ENCODE measurements at places on chromosomes 7 and 10.

DNA sequence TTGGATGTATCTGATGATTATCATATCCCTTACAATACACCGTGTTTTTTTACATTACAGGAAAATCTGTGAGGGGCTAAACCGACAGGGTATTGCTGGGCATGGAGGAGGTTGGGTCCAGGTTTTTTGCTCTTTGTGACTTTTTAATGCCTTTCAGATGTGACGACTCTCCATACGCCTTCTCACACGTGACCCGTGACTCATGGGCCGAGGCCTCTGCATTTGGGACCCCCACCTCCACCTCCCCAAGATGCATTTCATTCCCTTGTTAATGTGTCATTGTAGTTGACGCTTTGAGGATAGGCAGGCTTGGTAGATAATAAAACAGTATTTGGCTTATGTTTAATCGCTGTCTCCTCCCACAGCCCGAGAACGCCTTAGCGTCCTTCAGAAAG lies 95.3 kb downstream of the CUX1 start:
- no peak for DNase-seq

- no peak for DNase-seq
Observed at GRCh38 chr10:95389176-95389575, 98.4 kb upstream of the PDLIM1 start.

DNA sequence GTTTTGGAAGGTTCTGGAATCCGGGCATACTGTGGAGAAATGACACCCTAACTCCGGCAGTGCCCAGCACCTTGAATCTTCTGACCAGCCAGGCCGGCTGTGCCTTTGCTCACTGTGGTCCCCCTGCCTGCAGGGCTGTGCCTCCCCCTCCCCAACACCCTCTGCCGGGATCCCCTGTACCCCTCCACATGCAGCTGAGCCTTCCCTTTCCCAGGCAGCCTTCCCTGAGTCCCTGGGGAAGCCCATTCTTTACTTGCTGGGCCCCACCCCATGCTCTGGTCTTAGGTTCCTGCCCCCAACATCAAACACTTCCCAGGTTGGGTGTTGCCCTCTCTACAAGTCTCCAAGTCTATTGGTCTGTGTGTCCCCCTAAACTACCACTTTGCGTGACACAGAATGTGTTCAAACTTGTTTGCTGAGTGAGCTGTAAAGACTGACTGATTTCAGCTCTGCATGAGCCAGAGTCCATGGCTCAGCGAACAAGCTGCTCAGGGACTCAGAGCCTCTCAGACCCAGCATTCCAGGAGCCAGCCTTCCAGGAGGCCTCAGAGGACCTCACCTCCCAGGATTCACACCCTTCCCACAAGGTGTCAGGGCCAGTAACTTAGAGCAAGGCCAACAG lies 31.6 kb downstream of the CALML5 start:
- no peak for DNase-seq

- no peak for DNase-seq
Observed at GRCh38 chr7:51327287-51327717, 10.7 kb upstream of the COBL start.

- DNase-seq = no peak
Observed at GRCh38 chr10:114379631-114380041, 24.7 kb downstream of the AFAP1L2 start.

DNA sequence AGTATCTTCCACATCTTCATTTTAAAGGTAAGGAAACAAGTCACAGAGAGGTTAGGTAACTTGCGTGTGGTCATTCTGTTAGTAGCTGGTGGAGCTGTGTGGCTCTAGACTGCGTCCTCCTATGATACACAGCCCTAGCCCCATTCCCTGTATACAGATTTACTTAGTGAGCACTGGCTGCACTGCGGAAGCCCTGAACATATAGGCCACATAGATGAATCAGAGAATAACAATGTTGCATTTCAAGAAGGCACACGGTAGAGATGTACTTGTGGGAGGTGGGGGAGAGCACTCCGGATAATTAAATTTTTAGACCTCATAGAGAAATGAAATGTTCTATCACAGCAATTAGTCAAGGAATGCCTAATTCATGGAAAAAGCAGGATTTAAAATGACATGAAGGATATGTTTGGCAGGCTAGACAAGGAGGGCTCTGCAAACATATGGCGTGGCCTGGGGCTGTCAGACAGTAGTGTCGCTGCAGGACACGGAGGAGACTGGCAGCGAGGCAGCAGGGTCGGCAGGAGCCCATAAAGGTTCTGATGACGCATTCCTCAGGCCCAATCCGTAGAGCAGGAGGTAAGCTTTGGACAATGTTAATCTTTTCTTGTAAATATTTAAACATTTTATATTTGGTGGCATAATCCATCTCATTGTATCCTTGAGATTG lies 29.5 kb downstream of the RAB11FIP2 start:
- no peak for DNase-seq

DNA sequence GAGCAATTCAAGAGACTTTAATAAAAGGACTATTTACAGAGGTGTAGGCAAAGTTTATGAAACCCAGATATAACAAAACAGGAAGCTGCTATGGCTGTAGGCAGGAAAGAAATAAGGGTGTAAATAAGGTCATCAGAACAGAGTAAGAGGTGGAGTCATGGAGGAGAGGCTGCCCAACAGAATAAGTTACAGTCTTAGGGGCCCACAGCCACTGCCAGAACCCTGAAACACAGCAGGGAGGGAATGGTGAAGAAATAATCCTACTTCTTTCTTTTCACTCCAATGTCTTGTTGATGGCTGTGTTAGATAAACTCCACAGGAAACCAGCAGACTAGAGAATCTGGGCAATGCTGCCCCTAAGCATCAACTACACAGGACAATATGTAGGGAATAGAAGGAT lies 155.8 kb upstream of the TAC1 start:
- DNase-seq = no peak

DNA sequence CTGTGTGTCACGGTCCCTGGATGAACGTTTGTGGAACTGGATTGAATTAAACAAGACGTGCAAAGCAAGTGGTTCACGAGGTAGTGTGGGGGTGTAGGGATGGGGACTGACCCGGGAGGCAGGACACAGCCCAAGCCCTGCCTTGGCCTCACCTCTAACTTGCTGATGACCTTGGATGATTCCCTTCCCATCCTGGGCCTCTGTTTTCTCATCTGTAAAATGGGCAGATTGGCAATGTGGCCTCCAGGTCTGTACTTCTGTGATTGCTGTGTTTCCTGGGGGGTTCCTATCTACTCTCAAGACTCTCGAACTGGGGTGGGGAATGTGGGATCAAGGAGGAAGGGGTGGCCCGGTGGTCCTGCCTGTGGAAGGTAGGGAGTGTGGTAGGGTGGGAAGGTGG lies 6.0 kb upstream of the PSMG3 start:
- no peak for DNase-seq

DNA sequence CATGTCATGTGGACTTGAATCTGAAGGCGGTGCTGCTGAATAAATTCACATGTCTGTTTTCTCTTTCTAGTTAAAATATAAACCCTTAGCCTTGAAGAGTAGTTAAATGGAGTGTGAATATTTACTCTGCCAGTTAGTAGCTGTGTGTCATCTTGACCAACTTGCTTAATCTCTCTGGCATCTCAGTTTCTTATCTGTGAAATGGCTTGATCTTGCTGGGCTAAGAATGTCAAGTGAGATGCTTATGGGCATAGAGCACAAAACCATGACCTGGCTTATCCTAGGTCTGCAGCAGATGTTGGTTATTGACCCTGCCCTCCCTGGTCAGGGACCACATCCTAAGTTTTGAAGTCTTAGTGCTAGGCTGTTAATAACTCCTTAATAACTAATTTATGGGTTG lies 16.6 kb downstream of the ARID5B start:
- no peak for DNase-seq

DNA sequence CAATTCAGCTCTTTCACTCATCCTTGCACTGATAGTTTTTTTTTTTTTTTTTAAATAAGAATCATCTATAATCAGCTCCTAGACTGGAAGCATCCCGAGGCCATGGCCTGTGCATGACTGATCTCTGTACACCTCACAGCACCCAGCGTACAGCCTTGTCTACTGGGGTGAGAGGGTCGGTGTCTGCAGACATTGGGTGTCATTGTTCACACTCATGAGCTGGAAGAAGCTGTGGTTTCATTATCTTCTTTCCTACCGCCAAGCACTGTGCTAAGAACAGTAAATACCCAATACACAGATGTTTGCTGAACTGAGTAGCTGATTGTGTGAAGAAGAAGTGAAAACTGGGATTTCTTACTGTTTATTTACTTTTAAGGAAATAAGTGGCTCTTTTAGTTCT lies 123.6 kb downstream of the CLEC2L start:
- DNase-seq = no peak

DNA sequence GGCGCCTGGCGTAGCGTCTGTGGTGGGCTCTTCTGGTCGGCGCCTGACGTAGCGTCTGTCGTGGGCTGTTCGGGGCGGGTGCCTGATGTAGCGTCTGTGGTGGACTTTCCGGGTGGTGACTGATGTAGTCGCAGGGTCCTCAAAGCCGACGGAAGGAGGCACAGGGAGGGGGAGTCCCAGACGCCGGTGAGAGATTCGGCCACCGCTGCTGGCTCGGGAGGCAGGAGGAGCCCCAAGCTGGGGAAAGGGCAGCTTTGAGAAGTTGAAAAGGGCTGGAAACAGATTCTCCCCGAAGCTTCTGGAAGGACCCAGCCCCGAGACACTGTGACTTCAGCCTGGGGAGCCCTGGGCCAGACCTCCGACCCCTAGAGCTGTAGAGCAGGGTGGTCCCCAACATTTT lies 105.7 kb downstream of the DNAJB6 start:
- DNase-seq = no peak

DNA sequence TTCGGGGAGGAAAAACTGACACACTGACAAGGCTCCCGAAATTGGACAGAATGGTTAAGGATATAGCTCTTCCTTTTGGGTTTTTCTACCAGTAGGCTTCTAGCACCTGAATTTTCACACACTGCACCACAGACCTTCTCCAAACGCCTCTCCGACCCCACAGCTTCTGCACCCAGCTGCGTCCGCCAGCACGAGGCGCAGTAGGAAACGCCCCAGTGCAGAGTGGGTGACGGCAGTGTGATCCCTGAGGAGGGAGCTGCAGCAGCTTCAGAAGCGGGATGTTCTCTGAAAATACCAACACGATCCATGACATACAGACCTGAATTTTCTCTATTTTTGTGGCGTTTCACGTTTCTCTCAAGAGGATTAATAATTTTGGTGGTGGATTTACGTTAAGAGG lies 25.9 kb downstream of the HSPB1 start:
- no peak for DNase-seq

GRCh38 chr10:7811000-7811399 lies 7.3 kb upstream of the TAF3 start:
- DNase-seq = no peak

- DNase-seq = no peak
Observed at GRCh38 chr10:15155978-15156656, 12.4 kb downstream of the NMT2 start.

GRCh38 chr10:70925377-70926225 lies 37.2 kb upstream of the PCBD1 start:
- DNase-seq = no peak

All from NCI-H1092 treated with DMSO at 0.1 percent for 48 hours (cell line).